AML-193 (cell line): ENCODE measurements at places on chromosomes 4 and X.

DNA sequence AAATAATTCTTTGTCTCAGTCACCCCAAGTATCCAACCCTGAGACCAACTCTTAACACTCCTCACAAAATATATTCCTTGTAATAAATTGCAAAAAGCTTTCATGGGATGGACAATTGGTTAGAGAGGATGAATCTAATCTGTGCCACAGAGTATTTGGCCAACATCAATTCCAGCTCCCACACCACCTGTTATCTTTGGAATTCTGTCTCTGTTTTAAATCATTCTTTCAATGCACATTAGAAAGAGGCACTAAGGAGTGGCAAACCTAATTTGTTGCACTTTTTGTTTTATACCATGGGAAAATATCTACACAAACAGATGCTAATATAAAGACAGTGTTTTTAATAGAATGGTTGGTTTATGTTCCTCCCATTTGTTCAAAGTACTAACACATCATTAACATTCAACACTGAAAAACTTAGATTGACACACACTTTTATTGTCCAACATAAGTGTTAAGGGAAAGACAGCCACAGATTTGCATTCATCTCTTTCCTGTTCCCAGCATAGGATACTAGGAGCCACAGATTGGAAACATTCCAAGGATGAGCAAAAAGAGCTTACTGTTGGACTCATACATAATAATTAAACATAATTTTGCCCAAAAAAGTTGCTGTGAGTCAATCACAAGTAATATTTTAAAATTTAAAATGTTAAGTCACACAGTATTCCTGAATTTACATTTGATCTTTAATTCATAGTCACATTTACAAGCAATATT is 116.4 kb downstream of the PPA2 start:
- no peak for DNase-seq

GRCh38 chr4:168784786-168785461 is 225.1 kb downstream of the CBR4 start:
- no peak for DNase-seq

DNA sequence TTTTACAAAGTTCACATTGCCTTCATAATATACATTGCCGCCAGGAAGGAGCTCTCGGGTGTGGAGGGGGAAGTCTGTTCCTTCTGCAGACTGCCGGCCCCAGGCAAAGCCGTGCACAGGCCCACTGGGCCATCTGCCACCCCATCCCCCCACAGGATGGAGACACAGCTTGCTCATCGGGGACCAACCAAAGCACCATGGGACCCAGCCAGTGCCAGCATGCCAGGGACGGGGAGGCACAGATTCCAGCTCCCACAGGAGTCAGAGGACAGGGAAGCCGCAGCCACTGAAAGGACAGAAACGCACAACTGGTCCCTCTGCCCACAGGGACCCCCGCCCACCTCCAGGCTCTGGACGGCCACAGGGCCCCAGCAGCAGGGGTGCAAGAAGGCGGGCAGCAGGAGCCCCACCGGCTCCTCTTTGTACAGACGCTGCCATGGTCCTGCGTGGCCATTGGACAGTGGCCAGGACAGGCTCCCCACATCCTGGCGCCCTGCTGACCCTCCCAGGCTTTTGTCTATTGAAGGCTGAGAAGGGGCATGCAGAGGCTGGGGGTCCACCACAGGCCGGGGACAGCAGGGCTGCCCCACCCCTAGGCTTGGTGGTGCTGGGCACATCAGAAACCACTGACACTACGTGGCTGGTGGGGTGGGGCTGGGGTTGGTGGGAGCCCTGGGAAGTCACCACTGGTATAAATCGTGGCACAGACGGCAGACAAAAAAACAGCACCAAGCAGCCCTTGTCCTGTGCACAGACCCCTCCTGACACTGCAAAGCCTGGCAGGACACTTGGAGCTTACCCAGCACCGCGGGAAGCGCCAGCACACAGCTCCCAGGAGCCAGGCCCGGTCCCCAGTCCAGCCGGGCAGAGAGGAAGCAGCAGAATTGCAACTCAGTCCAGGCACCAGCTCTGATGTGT is 89.0 kb downstream of the FAM53A start:
- no peak for DNase-seq

- DNase-seq, result peak; percentile 39
Measured at GRCh38 chrX:109855501-109855900, 122.4 kb upstream of the ACSL4 start.

DNA sequence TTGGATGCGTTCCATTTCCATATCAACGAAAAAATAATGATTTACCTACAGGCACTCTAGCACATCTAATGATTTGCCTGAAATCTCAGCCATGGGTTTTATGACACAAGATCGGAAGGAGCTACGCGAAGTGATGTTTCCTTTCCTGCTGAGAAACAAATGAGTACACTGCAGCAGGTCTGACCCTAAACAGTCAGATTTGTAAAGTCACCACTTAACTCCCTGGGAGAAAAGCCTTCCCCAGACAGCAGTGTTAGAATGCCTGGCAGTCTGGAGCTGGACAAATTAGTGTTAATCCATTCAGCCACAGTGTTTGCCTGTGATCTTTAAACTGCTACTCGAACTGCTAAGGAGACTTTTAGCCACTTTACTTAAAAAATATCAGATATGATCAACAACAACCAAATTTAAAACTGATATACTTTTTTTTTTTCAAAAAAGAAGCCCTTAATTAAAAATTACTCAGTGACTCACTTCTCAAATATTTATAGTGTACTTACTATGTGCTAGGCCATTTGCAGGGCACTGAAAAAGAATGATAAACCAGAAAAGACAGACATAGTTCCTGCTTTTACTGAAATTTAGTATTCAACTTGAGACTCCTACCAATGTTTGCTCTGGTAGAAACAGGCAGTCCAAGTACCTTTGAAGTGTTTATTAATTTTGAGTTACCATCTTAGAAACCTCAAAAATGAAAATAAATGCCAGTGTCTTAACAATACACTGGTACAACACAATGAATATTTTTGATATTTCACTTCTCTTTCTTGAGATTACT is 104.5 kb downstream of the SHISA3 start:
- DNase-seq, result no peak
